ENCODE measurements at places on chromosomes 4 and X.

DNA sequence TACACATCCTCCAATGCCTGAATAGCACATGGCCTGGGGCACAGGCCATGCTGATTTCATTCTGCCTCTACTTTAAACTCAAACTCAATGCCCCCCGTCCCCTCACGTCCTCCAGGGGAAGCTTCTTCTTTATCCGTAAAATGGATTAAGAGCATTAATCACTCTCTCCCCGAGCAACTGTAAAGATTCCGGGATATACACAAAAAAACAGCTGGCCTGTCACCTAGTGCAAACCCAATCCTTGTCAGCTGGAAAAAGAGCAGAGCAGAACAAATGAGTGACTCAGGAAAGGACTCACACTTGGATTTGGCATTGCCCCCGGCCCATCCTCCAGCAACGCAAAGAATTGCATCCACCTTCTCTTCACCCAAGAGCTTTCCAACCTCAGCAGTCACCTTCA, 7.8 kb downstream of the QDPR start:
- no peak for DNase-seq

- no peak for DNase-seq
These were observed 54.1 kb upstream of the ARHGAP24 start for GRCh38 chr4:85420831-85421230.

DNA sequence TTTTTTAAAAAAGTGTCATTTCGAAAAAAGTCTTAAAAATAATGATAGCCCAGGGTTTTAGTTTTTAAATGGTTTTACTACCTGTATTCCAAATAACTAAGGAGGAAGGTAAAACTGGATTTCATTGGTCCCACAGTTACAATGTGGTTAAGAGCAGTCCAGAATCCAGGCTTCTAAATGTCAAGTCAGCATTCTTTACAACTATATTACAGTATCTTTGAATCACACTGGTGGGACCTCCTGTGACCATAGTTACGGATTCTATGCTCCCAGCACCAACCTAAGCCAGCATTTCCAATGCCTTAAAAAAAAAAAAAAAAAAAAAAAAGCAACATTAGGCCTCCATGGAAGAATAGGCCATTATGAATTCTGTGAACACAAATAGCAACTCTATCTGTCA, 6.2 kb downstream of the TIGD4 start:
- no peak for DNase-seq

DNA sequence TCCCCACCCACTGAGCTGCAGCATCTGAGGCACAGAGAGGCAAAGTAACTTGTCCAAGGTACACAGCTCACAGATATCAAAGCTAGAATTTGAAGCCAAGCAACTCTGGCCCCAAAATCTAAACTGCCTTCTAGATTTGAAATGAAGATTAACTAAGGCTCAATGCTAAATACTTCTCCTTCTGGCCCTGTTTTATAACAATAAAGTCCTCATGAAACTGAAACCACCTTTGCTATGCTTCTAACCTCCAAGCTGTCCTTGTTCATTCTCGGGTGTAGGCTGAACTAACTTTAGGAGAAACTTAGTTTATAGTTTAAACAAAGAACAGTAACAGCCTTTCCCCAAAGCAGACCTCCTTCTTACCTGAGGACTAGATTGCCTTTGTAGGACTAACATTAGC, 93.6 kb downstream of the DCTD start:
- no peak for DNase-seq

DNA sequence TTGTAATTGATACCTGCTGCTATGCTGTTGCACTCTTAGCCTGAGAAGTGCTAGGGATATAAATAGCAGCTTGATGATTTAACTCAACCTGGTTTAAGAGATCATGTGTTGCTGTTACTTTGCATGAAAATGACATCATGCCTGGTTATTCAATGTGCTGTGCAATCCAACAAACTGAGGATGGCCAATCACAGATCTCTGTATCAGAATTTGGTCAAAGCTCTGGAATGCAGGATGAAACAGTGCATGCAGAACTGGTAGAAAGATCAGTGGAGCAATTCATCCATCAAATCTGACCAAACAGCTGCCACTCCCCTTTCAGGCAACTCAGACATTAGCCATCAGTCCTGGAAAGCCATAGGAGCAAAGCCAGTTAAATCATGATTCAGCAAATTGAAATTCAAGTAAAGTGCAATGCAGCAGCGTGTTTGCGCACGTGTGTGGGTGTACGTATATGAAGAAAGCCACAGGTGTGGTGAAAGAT, 160.3 kb upstream of the RASGEF1B start:
- DNase-seq: no peak

DNA sequence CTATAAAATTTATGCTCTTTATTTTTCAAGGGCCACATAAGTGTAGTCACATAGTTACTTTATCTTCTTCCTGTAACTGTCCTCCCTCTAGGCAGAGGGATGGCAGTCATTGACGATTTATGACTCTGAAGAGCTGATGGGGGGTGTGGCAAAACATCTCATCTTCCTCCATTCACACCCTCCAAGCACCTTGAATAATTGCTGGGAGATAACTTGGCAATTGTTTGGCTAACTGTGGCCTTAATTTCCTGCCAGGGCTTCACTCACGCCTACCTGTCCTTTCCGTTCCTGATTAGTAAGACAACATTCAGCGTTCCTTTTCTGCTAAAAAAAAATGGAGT, 329.2 kb downstream of the ARHGAP10 start:
- no peak for DNase-seq

DNA sequence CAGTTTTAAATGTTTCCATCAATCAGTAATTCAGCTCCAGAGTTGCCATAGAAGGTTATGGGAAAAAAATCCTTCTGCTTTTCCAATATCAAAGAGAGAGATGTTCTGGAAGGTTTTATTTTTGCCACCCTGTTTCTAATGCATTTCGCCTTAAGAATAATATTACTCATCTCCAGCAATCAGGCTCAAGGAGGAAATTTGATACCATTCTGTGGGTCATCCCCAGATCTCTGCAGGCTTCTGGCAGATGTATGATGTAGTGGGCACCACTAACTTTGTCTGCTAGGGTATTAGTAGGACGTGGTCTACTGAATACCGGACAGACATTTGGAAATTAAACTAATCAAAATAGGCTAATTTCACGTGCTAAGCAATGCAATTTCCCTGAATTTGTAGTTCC, 645.4 kb upstream of the TENM3 start:
- no peak for DNase-seq

DNA sequence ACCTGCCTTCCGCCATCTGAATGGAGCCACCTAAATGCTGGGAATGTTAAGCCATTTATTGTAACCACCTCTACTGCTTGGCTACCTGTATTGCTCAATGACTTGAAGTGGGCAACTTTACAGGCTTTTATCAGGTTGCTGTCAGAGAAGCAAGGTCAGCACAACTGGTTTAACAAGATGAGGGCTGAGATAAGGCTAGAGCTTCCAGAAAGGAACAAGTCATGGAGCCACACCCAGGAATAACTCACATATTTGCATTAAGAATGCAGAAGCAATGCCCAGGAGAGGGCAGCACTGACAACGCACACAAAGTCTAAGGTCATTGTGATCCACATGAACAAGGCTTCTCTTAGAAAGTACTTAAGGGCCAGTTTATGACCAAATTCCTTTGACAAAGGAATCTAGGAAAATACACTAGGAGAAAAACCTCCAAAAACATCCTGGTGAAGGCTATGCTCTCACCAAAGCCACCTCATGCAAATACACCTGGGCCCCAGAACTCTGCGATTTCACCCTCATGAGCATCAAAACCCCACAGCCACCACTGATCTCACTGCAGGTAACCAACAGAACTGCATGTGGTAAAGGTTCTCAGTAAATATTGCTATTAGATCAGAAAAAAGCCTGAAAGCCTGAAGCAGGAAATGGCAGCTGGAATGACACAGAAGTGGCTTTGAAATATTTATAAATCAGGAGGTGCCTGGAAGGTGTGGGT, 15.0 kb upstream of the STS start:
- DNase-seq: no peak

DNA sequence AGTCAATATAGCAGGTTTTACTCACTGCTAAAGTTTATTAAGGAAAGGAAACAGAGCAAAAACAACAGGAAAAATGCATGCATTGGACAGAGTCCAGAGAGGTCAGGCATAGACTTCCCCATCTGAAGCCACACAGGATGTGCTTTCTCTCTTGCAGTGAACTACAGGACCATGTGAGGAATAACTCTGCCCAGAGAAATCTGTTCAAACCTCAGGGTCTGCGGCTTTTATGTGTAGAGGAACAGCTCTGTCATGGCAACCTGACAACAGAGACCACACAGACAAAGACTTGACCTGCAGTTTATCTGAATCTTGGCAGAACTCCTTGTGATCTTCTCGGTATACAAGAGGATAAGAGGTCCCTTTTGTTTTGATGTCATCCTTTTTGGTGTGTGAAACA, 46.3 kb upstream of the LONRF3 start:
- DNase-seq: no peak

DNA sequence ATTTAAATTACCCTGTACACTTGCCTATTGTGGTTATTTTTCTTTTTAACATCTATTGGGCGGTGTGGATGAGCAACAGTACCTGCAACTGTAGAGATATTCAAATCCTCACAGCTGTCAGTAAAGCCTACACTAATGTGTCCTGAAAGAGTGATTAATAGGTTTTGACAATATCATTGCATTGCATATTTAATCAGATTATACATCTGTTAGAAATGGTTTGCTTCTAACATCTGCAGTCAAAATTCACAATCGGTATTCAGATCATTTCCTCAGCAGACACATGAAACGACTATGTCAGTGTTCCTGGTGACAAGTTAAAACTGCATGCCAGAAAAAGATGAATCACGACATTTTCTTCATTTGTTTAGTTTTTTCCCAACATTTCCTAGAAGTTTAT, 254.6 kb upstream of the EPHA5 start:
- no peak for DNase-seq

DNA sequence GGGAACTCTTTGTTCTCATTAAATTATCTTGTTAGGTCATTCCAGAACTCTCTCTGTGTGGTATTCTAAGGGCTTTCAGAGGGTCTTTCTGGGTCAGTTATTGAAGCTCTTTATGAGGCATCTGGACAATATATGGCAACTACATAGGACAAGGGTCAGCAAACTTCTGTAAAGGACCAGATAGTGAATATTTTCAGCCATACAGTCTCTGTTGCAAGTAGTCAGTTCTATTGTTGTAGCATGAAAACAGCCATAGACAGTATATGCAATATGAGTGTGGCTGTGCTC, 35.1 kb downstream of the HADH start:
- no peak for DNase-seq

- no peak for DNase-seq
These were observed 14.9 kb downstream of the ADAM29 start for GRCh38 chr4:174933083-174933482.

- DNase-seq: no peak
These were observed 175.7 kb upstream of the MXRA5 start for GRCh38 chrX:3522101-3522650.

DNA sequence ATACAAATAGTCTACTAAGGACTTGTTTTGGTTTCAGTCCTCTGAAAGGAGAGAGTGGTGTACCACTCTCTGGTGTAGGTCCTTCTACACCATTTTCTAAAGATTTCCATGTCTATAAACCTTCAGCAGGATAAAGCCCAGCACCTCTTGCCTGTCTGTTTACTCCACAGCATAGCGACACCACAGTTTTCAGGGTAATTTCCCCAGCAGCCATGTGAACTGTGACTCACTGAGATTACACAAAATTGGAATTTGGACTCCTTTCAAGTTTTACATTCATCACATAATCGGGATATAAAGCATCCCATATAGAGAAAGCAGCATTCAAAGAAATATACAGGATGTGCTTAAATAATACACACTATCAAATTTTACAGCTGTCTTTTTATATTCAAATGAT, 229.6 kb downstream of the PRDM5 start:
- no peak for DNase-seq

DNA sequence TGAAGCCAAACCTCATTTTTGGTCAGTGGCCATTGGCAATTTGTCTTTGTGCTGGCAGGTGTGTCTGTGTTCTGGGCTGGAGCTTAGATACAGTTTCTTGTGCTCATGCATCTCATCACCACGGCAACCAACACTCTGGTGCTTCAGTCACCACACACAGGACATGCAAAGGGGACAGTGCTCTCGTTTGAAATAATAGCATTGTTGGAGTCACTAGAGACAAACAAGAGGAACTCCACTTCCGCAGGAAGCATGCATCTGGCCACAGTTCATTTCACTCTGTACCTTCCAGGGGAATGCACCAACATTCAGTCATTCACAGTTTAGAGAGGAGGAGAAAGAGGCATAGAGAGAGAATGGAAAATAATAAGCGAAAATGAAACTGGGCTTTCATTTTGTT, 267.4 kb downstream of the ANK2 start:
- DNase-seq: no peak

DNA sequence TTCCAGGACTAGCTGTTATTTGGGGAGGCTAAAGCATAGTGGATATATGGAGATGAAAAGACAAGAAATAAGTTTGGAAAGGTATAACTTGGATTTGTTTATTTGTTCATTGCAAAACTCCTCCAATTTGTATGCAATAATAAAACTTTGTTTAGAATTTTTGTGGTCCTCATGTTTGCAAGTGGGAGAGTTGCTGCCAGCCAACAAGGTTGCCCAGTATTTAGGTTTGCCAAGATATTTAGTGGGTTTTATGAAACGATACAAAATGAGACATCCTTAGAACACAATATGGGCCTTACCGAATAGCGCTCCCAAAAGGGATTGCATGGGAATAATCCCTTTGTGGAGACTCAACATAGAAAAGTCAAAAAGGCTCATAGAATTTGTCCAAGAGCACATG, 162.1 kb downstream of the INPP4B start:
- DNase-seq: no peak

DNA sequence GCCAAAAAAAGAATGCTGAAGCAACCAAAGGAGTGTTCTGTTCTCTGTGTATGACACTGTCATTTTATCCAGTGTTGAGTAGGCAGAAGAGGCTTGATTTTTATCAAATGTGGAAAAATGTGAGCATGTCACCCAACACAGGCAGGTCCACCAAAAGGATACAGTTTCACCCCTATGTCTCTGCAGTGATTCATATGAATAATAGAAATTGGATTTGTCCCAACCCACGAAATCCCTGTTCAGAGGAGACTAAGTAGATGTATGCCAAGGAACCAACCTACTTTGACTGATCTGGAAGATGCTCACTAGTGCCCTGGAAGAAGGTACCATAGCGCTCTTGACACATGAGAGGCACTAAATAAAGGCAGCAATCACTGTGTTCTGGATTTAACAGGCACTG, 72.5 kb downstream of the FGF13 start:
- DNase-seq: no peak

DNA sequence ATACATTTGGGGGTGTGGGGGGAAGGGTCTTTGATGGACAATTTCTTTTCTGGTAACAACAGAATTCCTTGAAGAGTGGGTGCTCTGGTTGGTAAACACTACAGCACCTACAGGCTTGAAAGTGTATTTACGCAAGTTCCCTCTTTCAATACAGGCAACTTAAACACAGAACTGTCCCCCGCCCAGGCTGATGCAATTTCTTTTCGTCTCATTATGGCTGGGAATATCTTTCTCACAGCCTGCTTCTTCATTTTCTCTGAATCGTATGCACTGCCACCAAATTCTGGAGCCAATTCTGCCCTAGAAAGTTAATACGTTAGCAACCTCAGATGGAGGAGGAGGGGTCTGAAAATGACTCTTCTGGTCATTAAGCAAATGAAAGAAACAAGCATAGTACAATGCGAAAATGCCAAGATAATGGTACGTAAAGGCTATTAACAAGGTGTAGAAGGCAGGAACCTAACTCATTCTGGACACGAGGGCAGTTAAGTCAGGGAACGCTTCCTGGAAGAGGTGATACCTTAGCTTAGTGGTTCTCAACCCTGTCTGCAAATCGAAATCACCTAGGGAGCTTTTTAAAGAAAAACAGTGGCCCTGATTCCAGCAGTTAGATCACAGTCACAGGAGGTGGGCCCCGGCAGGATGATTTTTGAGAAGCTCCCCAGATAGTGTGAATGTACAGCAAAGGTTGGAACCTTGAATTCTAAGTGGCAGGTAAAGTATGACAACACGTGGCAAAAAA, 1.0 kb downstream of the AGA start:
- no peak for DNase-seq

Measured in stimulated activated CD8-positive, alpha-beta memory T cell treated with anti-CD3 and anti-CD28 coated beads, Interleukin-2, amount 100 ng/mL, for 1 hour (primary cell).